ENCODE measurements at places on chromosomes 2 and 18. TPM values are rescaled to one million over a fixed set of nuclear protein-coding genes. Genes with fewer than 3 reads are reported as not detected.

- H3K27me3 ChIP-seq: no peaks in the 10 kb centered on the region
- peak overlapping the region; percentile 82 for H3K27ac ChIP-seq
- peak; percentile 41 for DNase-seq
- peak overlapping the region; percentile 18 for H3K4me3 ChIP-seq
Measured at GRCh38 chr2:28164280-28164801, 228.3 kb upstream of the FOSL2 start.

GRCh38 chr2:29053670-29054400 lies 20.5 kb downstream of the PCARE start:
- H3K36me3 ChIP-seq: peaks cover 25% of the 10 kb centered on the region
- DNase-seq: no peak

DNA sequence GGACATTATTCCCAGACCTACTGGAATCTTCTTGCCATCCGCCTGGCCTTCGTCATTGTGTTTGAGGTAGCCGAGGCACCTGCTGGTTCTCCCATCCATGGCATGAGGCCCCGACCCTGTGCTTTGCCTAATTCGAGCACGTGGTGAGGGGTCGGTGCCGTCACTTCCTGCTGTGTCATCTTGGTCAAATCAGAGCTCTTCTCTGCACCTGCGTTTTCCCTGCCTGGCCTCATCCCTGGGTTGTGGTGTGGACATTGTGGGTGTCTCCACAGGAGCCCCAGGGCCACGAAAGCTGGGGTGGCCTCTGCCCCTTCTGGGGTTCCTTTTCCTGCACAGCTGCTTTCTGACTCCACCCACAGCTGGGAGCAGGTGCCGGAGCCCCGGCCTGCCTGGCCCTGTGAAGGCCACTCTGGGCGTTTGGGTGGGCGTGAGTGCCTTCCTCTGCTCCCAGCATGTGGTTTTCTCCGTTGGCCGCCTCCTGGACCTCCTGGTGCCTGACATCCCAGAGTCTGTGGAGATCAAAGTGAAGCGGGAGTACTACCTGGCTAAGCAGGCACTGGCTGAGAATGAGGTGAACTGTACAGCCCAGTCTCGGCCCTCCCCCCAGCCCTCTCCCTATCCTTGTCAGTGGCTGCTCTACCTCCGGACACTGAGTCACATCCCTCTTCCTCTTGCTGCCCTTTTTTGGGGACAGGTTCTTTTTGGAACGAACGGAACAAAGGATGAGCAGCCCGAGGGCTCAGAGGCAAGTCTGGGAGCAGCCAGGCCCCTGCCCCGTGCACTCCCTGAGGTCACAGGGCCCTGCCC lies 34.9 kb downstream of the ANO7 start:
- peaks cover 33% of the 10 kb centered on the region for H3K36me3 ChIP-seq
- H3K4me1 ChIP-seq: peaks cover 45% of the 10 kb centered on the region
- H3K27me3 ChIP-seq: no peaks in the 10 kb centered on the region
- H3K4me3 ChIP-seq: no peak overlapping the region
- peak; percentile 9 for DNase-seq
- peak overlapping the region; percentile 52 for H3K27ac ChIP-seq

- no peak overlapping the region for H3K27ac ChIP-seq
- no peaks in the 10 kb centered on the region for H3K4me1 ChIP-seq
- H3K36me3 ChIP-seq: no peaks in the 10 kb centered on the region
- DNase-seq: no peak
- H3K27me3 ChIP-seq: no peaks in the 10 kb centered on the region
Measured at GRCh38 chr2:67463810-67464209, 66.7 kb downstream of the ETAA1 start.

DNA sequence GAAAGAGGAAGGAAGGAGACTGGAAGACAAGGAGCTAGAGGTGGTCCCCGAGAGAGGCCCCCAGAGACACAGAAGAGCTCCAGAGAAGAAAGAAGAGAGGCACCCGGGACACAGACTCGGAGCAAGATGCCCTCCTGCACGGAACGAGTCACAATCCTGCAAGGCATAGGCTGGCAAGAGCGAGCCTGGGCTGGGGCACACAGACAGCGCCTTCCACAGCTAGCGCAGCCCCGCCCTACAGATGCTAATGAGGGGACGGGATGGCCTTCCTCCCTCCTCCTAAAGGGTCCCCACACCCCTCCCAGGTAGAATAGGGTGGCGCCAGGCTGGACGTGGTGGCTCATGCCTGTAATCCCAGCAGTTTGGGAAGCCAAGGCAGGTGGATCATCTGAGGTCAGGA lies 19.8 kb upstream of the GPR17 start:
- DNase-seq: no peak
- peaks cover 64% of the 10 kb centered on the region for H3K4me1 ChIP-seq
- no peaks in the 10 kb centered on the region for H3K36me3 ChIP-seq
- H3K27ac ChIP-seq: no peak overlapping the region

DNA sequence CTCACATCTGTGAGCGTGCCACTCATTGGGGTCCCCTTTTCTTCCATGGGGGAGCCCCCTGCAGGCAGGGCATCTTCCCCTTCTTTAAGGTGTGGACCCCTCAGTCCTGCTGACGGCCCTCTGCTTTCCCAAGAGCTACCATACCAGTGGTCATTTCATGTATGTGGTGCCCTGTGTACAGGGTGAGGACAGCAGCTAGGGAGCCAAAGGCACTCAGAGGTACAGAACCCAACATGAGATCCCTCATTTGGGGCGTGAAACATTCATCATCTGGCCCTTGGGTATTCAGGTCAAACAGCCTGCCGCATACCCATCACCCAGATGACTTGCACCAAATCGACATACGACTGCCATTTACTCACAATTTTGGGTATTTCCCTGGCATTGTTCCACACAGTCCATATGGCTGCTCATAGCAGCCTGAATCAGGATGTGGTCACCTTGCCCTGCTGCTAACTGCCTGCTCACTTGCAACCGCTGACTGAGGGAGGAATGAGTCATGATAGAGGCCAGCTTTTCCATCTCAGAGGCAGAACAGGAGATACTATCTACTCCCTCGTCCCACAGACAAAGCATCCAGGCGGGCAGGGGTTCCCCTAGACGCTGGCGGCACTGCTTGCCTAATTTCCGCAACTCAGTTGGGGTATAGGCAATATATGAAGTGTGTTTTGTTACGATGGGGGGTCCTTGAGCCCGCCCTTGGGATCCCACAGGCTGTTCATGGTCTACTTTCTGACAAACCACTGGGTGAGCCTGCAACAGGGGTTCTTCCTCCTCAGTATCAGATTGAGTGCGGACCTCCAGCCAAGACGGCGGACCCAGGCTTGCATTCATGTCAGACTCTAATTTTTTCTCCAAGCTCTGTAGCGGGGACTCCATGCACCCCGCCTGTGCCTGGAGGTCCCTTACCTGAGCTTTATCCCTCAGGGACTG lies 228.6 kb downstream of the SATB2 start:
- no peak overlapping the region for H3K4me3 ChIP-seq
- no peaks in the 10 kb centered on the region for H3K27me3 ChIP-seq
- H3K27ac ChIP-seq: no peak overlapping the region
- H3K4me1 ChIP-seq: no peaks in the 10 kb centered on the region
- no peak for DNase-seq
- H3K36me3 ChIP-seq: no peaks in the 10 kb centered on the region

- peaks cover 49% of the 10 kb centered on the region for H3K36me3 ChIP-seq
- peak overlapping the region; percentile 13 for H3K4me3 ChIP-seq
- H3K27me3 ChIP-seq: no peaks in the 10 kb centered on the region
- peaks cover 67% of the 10 kb centered on the region for H3K4me1 ChIP-seq
- peak overlapping the region; percentile 89 for H3K27ac ChIP-seq
Measured at GRCh38 chr2:26273501-26273900, 28.8 kb downstream of the HADHB start.

DNA sequence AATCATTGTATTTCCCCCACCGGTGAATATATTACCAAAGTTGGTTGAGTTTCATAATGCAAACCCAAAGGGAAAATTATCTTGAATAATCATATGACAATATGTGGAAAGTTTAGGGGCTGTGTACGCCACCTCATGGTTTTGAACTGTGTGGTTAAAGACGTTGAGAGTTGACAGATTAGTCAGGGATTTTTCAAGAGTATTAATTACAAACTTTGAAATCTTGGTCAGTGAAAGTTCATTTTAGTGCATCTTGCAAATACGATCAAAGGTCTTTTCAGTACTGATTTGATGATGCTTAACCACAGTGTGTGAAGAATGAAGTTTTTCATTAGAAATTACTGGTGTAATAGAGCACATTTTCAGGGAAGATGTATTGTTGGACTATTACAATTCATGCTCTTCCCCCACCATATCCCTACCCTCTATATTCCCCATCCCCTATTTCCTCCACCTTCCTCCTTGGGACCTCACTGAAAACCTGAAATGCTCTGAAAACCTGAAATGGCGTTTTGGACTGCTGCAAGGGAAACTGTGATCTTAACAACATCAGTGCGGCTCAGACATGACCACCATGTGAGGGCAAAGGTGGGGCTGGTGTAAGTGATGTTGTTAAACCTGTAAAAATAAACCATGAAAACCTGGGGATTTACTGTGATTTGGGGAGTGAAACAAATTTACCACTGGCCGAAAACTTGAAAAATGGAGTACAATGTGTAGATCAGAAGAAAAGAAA lies 4.5 kb upstream of the BCL2L11 start:
- no peaks in the 10 kb centered on the region for H3K36me3 ChIP-seq
- peaks cover 44% of the 10 kb centered on the region for H3K4me1 ChIP-seq

GRCh38 chr2:229296016-229296415 lies 24.9 kb upstream of the PID1 start:
- no peaks in the 10 kb centered on the region for H3K36me3 ChIP-seq
- H3K4me3 ChIP-seq: no peak overlapping the region
- H3K27me3 ChIP-seq: peaks cover 3% of the 10 kb centered on the region
- H3K4me1 ChIP-seq: no peaks in the 10 kb centered on the region

DNA sequence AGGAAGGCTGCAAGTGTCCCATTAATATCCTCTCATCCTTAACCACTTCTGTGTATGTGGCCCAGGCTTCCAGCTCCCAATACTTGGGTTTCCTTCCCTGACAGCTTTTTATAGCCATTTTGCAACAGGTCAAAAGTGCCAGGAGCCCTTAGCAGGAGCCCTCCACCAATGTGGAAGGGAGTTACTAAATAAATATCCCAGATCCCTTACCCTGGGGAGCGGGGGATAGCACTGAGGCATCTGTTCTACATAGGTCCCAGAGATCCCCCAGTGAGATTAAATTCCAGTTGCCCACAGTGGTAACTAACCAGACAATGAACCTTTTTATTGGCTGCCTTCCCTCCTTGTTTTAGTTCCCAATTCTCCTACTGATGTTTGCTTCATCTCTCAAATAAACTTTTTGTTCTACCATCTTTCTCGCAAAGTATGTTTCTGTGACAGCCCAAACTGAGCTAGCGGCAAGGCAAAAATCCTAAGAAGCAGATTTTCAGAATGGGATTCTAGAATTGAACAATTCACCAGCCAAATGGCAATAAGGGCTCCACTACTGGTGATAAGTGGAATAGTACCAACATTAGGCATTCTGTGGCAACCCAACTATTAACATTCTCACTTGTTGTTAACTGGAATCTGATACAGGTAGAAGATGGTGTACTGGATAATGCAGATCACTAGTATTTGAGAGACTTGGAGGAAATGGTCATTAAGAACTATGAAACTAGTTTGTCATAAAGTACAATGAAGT lies 83.9 kb upstream of the MAPRE2 start:
- H3K27ac ChIP-seq: peak overlapping the region; percentile 74
- H3K27me3 ChIP-seq: no peaks in the 10 kb centered on the region
- DNase-seq: no peak
- no peak overlapping the region for H3K4me3 ChIP-seq

GRCh38 chr2:128347701-128348539 lies 29.3 kb upstream of the HS6ST1 start:
- peak; percentile 75 for DNase-seq
- peak overlapping the region; percentile 78 for H3K27ac ChIP-seq
- no peaks in the 10 kb centered on the region for H3K27me3 ChIP-seq
- peak overlapping the region; percentile 12 for H3K4me3 ChIP-seq
- H3K4me1 ChIP-seq: peaks cover 21% of the 10 kb centered on the region

UGT1A5 gene
- not detected for total RNA-seq

LRP2 gene
- total RNA-seq: 0.05 TPM

ZNF396 gene
- total RNA-seq: 0.71 TPM

NT5DC4 gene
- not detected for total RNA-seq

PJVK gene
- total RNA-seq: 0.91 TPM

SPAG16 gene
- 20.6 TPM for total RNA-seq

ESPNL gene
- total RNA-seq: not detected

ARHGAP25 gene
- 5.3 TPM for total RNA-seq
